ENCODE measurements at places on chromosomes 2 and 18.

- DNase-seq = no peak
Observed at GRCh38 chr2:189940913-189941312, 121.6 kb downstream of the MSTN start.

- DNase-seq = no peak
Observed at GRCh38 chr18:42112657-42113420, 157.8 kb downstream of the PIK3C3 start.

DNA sequence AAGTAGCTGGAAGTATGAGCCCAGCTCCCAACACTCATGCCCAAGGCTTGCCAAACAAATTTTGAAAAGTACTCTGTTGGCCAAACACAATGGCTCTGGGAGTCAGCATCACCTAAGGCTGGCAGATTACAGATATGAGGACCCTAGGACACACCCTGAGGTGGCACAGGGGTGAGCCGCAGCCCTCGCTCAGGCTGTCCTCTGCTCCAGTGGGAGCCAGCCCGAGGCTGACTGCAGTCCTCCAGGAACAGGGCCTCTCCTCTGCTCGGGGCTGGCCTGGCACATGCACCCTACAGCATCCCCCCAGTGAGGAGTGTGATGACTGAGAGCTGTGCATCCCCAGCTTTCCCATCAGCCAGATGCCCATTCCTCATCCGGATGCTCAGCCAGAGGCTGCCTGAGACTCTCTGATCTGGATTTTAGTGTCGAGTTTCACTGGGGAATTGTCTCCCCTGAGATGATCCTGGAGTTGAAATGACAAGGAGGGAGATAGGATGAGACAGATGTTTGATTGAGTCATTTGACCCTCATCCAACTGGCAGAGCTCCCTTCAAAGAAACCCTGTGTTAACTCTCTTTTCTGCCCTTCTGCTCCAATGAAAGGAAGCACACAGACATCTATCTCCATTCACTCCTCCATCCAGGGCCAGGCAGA is 269.3 kb upstream of the NCKAP5 start:
- peak; percentile 70 for DNase-seq

DNA sequence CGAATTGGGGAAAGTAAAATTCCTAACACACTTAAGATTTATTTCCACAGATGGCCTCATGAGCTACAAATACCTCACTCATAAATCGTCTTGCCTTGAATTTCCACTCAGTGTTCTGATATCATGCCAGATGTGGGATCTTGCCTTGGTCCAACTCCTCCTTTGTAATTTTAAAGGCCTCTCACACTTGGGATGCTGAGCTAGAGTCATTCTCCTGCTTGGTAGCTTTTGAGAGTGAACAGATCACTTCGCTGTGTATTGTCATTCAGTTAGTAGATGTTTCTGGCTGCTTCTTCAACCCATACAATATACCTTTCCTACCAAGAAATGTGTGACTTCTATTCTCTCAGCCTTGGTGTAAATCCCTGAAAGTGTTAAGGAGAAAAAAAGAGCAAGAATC is 309.2 kb downstream of the NRXN1 start:
- DNase-seq = no peak

DNA sequence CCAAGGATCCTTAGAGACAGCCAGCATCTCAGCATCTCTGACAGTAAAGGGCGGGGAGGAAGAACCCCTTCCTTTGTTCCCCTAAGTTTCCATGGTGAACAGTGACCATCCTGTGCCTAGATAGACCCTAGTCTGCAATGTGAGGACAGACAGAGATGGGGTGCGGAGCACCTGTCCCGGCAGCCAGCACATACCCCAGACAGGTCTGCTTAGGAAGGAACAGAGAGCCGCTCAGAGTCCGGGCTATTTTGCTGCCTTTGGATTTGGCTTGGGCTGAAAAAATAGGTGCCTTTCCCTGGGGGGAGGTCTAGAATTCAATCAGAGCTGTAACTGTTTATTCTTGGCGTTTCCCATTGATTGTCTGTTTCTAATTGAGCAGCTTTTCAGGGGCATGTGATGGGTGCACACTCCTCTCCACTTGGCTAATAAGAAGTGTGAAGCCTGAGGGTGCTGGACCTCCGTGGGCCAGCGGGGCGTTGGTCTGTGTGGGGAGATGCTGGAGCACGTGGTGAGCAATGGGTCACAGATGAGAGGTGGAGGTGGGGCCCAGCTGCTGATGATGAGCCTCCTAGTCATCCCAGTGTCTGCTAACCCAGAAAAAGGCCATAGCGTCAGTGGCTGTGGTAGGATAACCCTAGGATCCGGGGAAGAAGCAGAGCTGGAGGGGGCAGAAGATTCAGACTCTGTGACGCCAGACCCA is 236.8 kb downstream of the SEPTIN10 start:
- no peak for DNase-seq

GRCh38 chr2:190843890-190844699 is 36.5 kb upstream of the GLS start:
- DNase-seq = peak; percentile 60

DNA sequence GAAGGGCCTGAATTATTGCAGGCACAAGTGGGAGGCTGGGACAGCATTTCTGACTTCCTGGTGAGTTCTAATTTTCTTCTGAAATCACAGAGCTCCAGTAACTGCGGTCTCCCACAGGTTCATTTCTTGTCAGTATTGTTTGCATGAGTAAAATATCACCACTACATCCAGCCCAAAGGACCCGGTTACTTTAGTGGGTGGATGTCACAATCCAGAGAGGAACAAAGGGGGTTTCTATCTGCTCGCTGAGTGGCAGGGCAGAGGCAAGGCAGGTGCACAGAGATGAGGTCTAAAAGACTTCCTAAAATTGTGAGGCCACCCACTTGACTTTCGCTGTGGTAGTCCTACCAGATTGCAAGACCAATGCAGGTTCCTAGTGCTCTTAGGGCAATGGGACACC is 800.4 kb upstream of the ID2 start:
- DNase-seq = no peak

DNA sequence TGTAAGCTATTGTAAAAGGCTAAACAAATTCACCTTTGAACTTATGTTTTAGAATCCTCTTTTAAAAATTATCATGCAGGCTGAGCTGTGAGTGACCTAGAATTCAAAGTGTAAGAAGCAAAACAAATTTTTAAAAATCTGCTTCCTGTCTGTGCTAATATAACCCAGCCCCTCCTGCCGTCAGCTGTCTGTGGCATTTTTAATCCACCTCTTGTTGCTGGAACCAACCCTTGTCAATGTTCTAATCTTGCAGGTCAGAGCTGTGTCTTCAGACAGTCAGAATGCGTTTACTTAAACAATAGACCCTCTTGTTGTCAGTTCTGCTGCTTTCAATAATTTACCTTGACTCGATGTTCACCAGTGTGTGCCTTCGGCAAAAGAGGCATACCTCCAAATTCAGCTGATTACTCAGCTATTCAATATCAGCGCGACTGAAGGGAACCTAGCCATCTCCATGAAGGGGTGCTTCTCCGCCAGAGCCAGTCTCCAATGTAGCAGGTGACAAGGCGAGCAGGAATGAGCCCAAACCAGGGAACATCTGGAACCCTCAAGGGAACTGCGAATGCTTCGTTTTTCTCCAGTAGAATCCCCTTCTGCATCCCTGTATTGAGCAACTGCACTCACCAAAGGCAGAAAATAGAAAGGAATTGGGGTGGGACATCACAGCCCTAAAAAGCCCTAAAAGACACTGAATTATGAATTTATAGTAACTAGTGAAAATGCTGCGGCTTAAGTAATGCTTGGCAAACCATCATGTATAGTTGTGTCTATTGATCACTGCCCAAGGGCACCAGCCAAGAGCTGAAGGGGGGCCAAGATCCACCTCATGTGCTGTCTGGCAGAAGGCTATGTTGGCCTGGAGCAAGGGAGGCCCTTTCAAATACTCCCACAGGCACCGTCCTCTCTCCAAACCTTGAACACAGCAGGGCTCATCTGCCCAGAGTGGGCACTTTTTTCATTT is 62.5 kb downstream of the LYPD6B start:
- no peak for DNase-seq

DNA sequence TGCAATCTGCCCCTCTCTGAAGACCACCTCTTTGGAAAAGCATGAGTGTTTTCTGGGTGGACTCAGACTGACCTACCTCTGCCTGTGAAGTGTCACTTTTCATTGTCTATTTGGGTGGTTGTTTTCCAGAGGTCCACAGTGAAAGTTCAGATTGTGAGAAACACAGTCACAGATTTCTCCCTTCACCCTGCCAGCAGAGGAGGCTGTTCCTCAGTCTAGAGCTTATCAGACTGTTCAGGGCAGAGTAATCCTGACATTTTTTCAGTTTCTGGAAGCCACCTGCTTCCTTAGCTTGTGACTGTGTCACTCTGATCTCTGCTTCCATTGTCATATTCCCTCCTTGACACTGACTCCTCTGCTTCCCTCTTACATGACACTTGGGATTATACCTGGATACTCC is 55.4 kb upstream of the RMP24 start:
- no peak for DNase-seq
